Activated naive CD8-positive, alpha-beta T cell treated with anti-CD3 and anti-CD28 coated beads for 36 hours (primary cell): ENCODE measurements at places on chromosomes 16 and 17.

DNA sequence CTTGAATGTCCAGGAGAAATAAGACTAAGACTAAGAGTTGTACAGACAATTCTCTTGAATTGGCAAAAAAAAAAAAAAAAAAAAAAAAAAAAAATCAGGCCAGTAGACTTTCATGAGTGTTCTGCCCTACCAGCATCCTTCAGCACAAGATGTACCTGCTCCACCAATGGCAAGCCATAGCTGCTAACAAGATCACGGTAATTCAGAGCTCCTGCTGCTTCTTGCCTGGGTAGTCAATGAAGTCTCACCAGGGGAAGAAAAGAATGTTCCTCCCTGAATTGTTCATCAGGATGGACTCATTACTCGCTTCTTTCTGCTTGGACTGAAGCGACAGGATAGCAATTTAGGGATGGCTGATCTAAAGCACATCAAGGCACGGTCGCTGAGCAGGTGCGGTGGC is 31.1 kb upstream of the APOH start:
- DNase-seq, result no peak

GRCh38 chr16:48818257-48818656 is 208.3 kb upstream of the N4BP1 start:
- no peak for DNase-seq

- DNase-seq, result no peak
Observed at GRCh38 chr16:62816971-62817519, 780.8 kb upstream of the CDH8 start.

GRCh38 chr16:86104537-86105048 is 205.6 kb downstream of the IRF8 start:
- DNase-seq, result no peak

GRCh38 chr17:79220713-79221291 is 146.2 kb downstream of the ENGASE start:
- DNase-seq, result peak; percentile 10

GRCh38 chr16:1221628-1222552 is 3.2 kb downstream of the TPSG1 start:
- DNase-seq, result no peak

DNA sequence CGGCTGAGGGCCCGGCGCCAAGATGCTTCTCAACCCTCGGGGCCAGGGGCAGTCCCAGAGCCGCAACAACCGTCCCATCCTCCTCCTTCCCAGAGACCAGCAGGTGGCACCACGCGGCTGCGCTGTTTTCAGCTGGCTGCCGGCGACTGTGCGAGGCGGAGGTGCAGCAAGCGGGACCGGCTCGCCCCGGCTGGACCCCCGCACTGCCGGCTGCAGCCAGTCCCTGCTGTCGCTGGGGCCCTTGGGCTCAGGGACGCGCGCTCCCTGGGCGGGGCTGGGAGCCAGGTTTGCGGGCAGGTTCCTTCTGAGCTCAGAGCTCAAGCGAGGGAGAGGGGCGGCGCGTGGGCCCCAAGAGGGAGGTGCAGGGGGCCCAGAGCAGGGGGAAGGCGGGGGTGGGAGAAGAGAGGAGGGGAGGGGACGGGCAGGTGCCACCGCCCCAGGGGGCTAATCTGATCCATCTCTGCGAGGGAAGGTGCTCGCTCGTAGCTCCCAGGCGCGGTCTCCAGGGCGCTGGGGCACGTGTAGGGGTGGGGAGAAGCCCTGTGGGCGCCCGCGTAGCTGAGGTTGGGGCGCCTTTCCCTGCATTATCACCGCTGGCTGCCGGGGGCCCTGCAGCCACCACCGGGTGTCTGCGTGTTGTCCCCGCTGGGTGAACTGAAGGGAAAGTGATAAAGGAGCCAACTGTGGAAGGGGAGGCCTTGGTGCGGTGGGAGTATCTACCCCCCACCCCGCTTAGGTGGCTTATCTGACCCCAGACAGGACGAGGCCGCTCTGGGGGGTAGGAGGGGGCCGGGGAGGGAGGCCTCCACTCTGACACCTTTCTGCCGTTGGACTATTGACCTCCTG is 24.2 kb downstream of the STAT5A start:
- peak; percentile 87 for DNase-seq

DNA sequence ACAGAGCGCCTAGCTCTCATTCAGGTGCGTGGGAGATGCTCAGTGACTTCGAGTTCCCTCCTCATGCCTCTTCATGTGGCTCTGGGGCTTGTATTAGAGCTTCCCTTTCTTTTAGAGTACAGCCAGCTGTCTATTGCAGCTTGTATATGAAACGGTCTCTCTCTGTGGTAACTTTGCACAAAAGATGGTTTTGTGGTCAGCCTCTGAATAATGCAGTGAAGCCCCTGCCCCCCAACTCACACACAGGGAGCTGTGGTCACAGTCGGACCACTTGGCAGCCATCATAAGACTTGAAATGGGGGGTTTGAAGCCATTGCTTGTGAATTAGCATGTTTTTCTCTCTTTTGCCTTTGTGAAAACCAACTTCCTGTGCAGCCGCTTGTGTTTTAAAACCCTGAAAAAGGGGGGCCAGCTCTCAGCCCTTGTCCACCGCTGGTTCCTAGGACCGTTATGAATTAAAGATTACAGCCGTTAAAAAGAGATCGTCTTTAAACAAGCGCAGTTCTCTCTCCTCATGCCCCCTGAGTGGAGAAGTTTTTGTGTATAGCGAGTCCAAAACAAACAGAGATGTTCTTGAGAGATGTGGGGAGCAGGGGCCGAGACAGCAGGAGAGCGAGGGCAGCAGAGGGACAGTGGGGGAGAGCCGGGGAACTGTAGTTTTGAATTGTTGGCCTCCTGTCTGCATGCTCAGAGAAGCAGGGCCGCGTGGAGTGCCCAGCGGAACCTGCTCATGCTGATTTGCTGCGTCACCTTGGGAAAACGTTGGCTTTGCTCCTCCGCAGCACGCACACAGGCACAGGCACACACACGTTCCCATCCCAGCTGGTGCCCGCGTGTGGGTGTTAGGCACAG is 199.0 kb downstream of the MSI2 start:
- peak; percentile 62 for DNase-seq

DNA sequence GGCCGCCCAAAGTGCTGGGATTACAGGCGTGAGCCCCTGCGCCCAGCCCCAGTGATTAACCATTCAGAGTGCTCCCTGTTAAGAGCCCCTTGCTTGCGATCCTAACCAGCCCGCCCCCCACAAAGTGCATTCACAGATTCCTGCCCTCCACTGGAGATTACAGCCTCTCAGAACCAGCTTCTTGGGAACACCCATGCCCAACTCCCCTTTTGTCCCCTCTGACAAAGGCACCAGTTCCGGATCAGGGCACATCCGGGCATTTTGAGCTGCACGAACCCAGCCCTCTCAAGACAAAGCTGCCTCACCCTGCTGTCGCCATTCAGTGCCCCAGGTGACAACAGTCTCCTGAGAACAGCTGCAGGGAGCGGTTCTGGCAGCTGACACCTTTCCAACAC is 848 bp upstream of the KRT19 start:
- no peak for DNase-seq

DNA sequence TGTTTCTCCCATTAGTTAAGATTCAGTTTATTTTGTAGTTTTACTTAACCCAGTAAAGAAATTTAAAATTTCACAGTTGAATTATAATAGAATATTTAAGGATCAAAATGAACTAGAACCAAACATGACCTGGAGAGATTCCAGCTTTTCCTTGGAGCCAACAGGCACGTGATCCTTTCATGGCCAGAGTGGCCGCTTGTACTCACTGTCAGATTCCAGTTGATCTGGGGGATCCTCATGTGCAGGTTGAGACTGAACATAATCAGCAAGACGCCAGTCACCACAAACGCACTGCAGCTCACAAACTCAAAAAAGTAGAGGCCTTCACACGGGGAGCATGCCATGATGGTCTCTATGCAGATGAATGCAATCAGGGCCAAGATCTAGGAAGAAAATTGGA is 31.7 kb downstream of the CMTM3 start:
- DNase-seq, result no peak

DNA sequence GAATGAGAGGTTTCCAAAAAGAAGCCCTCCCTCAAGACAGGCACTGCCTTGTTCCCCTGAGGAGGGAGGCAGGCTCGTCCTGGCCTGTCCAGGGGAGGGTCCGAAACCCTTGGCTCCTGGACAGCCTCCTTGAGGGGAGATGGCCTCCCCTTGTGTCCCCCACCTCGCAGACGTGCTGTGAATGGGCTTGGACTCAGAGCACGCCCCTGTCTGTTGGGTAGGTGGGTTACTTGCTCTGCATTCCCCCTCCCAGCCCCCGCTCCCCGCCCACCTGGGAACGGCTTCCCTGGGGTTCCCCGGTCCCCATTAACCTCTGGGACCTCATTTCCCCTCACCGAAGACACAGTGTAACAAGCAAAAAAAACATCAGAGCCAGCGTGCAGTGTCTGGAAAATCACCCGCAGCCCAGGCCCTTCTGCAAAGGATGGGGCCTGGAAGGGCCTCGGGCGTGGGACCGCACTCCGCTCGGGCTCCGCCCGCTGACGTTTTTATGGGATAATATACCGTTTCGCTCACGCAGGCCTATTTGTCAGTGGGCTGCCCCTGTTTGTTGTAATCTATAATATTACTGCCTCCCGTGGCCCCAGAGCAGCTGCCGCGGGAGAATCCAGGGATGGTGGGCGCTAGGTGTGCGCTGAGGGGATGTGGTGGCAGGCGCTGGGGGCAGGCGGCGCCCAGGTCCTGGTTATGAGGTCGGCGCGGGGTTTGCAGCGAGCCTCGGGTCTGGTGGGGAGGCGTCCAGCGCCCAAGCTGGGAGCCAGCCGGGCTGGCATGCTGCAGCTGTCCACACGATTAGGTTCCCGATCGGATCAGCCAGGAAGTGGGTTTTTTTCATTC is 11.1 kb downstream of the BAHCC1 start:
- DNase-seq, result no peak

DNA sequence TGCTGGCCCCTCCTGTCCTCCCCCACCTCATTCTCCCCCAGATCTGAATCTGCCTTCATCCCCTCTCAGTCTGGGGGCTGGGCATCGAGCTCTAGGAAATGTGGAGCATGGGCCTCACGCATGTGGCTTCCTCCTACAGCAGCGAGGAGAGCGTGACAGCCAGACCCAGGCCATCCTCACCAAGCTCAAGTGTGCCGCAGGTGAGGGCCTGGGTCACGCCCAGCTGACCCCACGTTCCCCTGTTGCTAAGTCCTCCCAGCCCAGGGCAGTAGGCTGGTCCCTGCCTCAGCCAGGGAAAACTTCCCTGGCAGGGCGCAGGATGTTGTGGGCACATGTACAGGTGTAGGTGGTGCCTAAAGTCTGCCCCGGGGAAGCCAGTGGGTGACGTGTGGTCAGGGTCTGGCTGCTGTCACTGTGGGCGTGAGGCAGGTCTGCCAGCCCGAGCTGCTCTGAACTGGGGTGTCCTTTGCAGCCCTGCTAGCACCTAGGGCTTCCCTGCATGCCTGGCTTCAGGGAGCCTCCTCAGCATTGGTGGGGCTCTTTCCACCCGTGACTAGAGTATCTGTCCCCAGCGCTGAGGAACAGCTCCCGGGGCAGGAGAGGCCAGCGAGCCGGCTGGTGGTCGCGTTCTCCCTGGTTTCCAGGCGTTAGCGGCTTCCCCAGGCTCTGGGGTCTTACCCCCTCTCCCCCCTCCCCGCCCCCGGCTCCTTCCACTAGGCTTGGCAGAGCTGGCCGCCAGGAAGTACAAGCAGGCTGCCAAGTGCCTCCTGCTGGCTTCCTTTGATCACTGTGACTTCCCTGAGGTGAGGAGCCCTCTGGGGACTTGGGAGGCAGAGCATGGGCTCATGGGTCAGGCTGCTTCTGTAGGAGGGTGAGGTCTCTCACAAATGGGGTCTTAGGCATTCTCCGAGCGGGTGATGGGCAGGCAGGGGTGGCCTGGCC is 3.6 kb downstream of the GPS1 start:
- DNase-seq, result no peak

DNA sequence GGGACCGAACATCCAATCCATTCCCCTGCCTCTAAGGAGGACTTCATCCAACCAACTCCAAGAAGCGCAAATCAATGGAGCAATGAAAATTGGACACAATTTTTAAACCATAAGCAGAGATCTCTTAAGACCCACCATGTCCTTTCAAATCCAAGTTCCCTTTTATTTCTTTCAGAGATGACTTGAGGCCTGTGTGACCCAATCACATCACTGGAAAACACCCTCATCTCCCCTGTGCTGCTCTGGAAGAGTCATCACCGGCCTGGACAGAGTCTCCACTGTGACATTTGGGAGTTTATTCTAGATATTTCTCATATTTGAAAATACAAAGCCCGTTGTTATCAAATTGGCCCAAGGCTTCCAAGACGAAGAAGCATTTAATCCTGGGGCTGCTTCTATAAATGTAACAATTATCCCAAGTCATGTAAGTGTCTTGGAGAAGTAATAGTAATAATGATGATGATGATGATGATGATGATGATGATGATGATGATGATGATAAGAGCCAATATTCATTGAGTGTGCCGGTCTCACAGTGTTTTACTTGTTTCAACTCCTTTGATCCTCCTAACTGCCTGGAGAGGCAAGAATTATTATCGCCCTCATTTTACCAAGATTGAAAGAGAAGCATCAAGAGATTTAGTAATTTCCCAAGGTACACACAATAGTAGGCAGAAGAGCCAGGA is 72.1 kb downstream of the COPRS start:
- DNase-seq, result no peak

DNA sequence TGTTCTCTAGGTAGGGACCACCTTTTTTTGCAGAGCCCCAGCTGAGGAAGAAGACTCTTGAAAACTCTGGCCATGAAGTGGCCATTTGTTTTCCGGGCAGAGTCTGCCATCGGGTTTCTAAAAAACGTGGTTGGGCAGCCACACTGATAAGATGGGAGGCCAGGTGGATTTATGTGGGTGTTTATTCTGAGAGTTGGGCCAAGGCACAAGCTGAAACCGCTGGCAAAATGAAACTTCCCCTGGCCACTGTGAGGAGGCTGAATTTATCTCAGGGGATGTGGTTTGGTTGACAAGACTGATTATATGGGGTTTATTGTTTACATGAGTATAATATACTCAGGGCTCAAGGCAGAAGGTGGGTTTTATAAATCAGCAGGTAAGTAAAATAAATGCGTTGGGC is 421.8 kb downstream of the UTP18 start:
- no peak for DNase-seq

GRCh38 chr16:55475919-55476318 is 3.1 kb upstream of the MMP2 start:
- DNase-seq, result no peak

DNA sequence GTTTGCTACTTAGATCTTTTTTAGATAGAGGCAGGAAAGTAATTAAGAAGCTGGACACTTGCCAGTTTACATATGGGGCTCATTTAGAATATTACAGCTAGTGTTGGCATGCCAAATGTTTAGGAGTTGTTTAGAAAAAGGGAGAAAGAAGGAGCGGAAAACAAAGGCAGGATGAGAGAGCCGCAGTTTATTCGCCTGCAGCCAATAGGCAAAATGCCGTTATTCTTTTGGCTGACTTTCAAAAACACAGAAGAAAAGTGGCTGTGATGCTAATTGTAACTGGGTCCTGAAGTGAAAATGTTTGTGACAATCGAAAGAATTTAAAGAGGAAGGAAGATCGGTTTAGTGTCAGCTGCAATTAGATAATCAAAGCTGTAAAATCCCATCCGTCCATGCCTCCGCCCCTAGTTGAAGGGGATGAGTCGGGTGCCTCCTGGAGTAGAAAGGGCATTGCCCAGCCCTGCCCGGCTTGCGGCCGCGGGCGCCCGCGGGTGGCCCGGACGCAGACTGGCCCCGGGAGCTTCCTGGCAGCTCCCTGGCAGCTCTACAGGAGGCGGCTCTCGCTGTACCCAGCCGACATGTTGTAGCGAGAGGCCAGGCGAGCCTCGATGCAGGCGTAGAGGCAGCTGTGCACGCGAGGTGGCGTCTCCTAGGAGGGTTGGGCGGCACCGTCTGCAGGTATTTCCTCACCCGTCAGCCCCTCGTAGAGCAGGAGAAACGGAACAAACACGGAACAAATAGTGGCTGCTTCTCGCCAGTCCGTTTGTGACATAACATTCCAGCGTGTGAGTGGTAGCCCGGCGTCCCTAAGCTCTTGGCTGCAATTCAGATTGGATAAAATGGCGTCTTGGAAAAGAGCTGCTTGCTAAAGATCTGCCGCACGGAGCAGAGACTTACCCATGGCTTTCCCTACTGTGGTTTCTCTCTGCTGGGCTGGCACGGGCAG is 82.2 kb downstream of the TNRC6C start:
- peak; percentile 16 for DNase-seq
